ENCODE measurements at places on chromosomes 6 and 20.

GRCh38 chr6:79404677-79405076 is 132.6 kb downstream of the LCA5 start:
- no peak for DNase-seq

- no peak for DNase-seq
Observed at GRCh38 chr6:160081398-160081797, 40.2 kb upstream of the SLC22A1 start.

DNA sequence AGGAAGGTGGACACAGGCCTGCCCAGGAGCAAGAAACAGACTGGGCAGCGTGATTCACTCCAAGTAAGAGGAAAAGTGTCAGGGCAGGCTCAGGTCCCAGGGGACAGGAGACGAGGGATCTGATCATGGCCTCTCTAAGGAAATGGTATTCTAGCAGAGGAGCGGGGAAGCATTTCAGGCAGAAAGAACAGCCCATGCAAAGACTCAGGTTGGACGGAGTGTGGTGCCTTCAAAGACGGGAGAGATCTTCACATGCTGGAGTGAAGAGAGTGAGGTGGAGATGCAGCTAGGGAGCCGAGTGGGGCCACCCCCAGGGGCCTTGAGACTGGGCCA is 161.1 kb downstream of the SYCP2 start:
- DNase-seq = no peak

GRCh38 chr6:168949981-168950857 is 303.4 kb downstream of the THBS2 start:
- no peak for DNase-seq

DNA sequence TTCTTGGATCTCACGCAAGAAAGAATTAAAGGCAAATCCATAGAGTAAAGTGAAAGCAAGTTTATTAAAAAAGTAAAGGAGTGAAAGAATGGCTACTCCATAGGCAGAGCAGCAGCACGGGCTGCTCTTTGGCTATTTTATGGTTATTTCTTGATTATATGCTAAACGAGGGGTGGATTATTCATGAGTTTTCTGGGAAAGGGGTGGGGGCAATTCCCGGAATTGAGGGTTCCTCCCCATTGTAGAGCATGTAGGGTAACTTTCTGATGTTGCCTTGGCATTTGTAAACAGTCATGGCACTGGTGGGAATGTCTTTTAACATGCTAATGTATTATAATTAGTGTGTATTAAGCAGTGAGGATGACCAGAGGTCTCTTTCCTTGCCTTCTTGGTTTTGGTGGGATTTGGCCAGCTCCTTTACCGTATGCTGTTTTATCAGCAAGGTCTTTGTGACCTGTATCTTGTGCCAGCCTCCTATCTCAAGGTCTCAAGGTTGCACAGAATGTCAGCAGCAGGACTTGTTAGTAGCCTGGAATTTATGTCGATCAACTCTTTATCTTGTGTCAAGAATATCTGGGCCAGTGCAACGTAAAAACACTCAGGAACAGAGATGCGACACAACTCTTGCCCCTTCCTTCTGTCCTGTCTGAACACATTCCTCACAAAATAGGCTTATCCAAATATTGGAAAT is 931.4 kb downstream of the QKI start:
- DNase-seq = no peak

DNA sequence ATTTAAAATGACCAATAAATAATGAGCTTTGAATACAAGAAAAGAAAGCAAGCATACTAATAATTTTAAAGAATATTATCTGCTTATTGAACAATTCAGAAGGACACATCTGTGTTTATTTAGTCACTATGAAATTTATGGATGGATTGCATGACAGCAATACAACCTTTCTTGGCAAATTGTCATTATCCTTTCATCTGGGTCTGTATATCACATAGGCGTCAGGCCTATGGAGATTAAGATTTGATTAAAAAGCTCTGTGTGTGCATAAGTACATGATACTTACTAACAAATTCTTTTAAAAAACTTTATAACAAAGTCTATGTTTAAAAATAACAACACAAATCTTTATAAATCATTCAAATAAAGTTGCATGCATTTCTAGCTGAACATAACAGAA is 1394.4 kb downstream of the KHDRBS2 start:
- no peak for DNase-seq

DNA sequence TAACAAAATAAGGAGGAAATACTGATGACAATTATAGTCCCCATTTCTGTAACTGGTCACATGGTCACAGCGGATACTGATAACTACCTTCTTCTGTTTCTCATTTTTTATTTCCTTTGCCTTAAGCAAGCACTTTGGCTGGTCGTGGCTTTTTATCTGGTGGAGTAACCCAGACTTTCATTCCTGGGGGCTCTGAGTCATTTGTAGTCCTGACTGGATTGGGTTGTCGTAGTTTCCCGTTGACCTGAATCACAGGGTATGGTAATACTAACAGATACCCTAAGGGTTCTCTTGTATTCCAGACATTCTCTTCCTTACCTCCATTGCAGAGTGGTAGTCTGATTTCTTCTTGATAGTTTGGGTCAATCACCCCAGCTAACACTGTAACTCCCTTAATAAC is 500.3 kb upstream of the ADGRB3 start:
- DNase-seq = no peak

GRCh38 chr20:21808863-21809664 is 103.6 kb downstream of the PAX1 start:
- DNase-seq = no peak

DNA sequence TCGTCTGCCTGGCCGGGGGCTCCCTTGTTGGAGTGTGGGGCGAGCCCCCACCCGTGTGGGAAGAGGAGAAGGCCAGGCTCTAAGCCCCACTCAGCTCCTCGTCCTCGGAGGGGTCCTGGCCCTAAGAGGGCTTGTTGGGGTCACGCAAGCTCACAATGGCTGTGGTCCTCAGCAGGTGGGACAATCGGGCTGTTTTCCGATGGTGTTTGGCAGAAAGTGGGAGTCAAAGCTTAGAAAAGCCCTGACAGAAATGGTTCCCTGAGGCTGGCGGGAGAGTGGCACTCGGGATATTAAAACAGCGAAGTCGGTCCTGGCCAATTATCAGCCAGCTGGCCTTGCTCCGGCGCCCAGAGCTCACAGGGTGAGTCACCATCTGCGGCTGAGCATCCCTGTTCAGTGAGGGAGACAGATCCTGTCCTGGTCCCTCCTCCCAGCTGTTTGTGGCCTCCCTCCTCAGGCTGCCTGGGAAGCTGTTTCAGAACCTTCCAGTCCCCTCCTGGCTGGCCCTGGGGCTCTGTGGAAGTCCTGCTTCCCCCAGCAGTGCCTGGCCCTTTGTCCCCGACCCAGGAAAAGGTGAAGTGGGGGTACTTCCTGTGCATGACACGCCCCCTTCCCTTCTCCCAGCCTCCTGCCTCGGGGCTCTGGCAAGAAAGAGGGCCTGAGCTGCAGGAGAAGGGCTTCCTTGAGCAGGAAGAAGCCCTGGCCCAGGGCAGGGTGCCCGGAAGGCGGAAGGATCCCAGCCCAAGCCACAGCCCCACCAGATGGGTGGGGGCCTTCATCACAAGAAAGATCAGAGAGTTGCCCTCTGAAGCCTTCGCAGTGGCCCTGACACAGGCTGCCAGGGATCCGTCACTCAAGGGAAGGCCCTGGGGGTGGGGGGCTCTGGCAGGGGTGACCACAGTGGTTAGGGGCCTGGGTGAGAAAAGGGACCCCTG is 53.6 kb upstream of the BHLHE23 start:
- no peak for DNase-seq

DNA sequence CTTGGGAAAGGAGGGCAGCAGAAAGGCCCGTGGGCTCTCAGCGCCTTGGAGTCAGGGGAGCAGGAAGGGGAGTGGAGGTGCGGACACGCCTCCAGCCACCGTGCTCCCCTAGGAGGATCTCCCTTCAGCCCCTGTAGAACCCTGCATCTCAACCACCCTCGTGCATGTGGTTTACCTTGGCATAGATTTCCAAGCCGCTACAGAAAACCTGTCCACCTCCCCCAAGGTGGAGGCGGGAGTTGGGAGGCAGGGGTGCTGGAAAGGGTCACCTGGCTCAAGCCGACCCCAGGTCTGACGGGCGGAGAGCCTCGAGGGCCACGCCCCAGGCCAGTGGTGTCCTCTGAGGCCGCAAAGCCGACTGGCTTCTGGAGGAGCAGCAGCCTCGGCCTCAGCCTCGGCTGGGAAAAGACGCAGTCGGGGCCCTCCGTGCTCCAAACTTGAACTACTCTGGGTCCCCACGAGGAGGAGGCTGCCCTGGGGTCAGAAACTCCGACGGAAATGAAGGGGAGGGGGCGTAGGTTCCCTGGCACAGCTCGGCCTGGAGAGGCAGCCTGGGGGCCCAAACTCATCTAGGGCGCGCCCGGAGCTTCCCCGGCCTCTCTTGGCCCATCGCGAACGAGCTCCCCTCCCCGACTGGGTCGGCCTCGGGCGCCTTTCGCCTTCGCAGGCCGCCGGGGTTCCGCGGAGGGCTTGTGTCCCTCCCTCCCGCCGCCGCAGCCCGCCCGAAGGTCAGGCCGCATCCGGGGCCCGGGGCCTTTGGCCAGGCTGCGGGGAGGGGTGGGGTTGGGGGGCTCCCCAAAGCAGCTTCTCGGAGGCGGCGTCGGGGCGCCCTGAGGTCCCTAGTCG is 6.3 kb upstream of the FOXF2 start:
- DNase-seq = no peak

- no peak for DNase-seq
Observed at GRCh38 chr6:151034825-151035781, 169.6 kb downstream of the MTHFD1L start.

DNA sequence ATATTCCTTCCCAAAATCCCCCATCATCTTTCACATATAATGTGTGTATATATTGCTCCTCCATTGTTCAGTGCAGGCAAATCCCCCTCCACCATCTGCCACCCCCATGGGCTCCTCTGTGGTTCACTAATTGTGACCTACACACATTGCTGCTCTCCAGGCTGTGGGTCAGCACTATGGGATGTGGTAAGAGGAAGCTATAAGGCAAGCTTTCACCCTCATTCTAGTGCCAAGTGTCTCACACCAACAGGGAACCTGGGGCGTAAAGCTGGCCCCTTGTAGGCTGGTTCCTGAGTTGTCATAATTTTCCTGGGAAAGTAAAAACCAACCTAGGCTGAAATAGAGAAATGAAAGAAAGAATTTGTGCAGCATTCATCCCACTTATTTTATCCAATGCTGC is 16.8 kb downstream of the FKBP1A start:
- DNase-seq = no peak

- no peak for DNase-seq
Observed at GRCh38 chr6:83735461-83735860, 26.6 kb upstream of the SNAP91 start.

DNA sequence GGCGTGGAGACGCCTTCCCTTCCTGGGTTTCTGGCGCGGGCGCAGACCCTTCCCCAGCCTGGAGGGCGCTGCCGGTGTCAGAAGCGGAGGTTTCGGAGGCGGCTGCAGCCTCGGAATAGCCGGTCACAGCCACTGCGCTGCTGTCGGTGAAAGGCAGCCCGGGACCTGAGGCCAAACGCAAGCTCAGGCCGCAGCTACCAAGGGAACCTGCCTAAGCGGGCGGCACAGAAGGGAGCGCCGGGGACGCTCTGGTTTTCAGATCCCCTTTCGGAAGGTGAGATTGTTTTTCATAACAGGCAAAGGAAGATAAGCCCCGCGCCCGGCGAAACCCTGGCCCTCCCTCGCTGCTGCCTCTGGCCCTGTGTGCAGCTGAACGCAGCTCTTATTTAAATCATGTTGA is 116.5 kb downstream of the FAM120B start:
- DNase-seq = no peak

DNA sequence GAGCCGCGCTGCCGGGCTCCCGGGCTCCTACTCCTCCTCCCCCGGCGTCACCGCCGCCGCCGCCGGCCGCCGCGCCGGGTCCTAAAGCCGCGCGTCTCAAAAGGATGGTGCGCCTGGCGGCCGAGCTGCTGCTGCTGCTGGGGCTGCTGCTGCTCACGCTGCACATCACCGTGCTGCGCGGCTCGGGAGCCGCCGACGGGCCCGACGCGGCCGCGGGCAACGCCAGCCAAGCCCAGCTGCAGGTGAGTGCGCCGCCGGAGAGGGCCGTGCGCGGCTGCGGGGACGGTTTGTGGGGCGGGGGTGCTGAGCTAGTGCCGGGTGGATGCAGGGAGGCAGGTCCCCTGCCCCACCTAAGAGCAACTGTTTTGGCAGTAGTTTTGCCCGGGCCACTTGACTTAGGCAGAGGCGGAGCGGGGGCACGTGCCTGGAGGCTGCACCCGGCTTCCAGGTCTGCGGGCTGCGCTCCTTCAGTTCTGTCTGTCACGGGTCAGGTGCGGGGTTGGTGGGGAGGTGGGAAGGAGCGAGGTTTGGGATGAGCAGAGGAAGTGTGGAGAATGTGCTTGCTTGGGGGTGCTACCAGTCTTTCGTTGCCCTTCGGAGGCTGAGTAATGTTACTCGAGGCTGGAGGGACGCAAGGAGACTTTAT is 722 bp downstream of the ISM1 start:
- DNase-seq = no peak

- no peak for DNase-seq
Observed at GRCh38 chr6:108622641-108623298, 62.1 kb downstream of the FOXO3 start.

DNA sequence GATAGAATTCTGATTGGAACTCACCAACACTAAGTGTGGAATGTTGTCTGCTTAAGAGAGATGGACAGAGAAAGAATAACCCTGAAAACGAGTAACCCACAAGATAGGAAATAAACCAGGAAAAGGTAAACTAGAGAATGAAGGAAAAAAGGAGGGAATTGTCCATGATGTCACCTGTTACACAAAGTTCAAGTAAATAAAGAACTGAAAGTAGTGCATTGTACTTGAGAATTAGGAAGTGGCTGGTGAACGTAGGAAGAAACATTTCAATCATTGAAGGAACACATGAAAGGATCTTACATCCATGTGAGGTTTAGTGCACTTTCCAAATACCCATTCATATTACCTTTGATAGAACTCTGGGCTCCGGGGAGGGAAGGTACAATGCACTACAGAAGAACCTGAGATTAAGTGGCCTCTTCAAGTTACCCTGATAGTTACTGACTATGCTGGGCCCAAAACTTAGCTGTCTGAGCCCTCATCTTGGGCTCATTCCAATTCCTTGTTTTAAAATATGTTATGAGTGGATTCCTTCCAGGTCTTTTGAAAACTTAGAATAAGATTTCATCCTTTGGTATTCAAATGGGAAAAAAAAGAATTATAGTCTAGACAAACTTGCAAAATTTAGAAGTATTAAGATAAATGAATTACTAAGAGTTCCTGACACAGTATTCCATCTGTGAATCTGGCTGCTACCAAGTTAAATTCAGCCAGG is 1.1 kb upstream of the STX7 start:
- no peak for DNase-seq

GRCh38 chr20:37254114-37254878 is 7.3 kb downstream of the GHRH start:
- DNase-seq = no peak
